ENCODE measurements at places on chromosomes 5 and 9. TPM values are rescaled to one million over a fixed set of nuclear protein-coding genes. Genes with fewer than 3 reads are reported as not detected.

C5orf52 gene
- not detected for total RNA-seq

GRCh38 chr5:61261136-61261535 is 70.9 kb upstream of the ZSWIM6 start:
- no peak for DNase-seq

SNX24 gene
- total RNA-seq: 69.5 TPM

DNA sequence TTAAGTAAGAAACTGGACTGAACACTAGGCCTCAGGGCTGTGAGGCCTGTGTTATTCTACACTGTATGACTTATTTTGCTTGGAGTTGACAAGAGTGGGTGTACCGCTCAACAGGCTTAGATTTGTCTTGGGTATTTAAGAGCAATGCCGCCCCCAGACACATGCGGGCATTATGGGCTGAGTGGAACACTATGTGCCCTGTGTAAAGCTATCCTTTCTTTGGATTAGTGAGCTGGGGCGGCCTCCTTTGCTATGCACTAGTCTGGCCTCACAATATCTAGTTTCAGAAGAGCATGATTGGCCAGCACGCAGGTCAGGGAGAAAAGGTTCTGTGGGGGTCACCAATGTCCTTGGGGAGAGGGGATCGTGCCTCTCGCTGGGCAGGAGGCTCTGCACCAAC is 206.3 kb upstream of the GDNF start:
- no peak for DNase-seq

- no peak for DNase-seq
These were observed 147.7 kb downstream of the DCP2 start for GRCh38 chr5:113124265-113124664.

GRCh38 chr5:167649471-167649870 is 642.0 kb upstream of the WWC1 start:
- DNase-seq: no peak

ANKS6 gene
- total RNA-seq: 46.2 TPM

All from tibial nerve (tissue), 4 donors.